ENCODE measurements at places on chromosomes 13 and 19.
A peak's percentile ranks its signal among the peaks of the same experiment; 100 is the strongest.

DNA sequence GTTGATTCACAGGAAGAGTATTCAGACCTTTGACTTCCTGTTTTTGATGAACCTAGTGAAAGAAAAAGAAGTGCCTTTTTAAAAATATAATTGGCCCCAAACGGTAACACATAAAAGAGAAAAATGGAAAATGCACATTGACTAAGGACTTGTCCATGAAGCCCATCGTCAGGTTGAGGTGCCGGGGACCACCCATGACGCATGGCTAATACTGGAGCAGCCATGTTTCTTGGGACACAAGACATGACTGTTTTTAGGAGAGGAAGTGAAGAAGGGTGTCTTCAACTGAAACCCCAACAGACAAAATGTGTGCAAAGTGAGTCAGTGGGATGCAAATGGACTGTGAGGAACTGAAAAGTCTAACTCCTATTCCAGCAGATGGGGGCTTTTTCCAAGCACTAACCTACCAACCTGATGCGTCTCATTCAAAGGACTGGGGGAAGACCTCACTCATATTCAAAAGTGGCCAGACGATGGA, 459.4 kb downstream of the FOXO1 start:
- no peak for DNase-seq

GRCh38 chr13:98691360-98691759, 61.1 kb downstream of the SLC15A1 start:
- no peak for DNase-seq

GRCh38 chr13:50636007-50636704, 207.3 kb downstream of the DLEU7 start:
- no peak for DNase-seq

DNA sequence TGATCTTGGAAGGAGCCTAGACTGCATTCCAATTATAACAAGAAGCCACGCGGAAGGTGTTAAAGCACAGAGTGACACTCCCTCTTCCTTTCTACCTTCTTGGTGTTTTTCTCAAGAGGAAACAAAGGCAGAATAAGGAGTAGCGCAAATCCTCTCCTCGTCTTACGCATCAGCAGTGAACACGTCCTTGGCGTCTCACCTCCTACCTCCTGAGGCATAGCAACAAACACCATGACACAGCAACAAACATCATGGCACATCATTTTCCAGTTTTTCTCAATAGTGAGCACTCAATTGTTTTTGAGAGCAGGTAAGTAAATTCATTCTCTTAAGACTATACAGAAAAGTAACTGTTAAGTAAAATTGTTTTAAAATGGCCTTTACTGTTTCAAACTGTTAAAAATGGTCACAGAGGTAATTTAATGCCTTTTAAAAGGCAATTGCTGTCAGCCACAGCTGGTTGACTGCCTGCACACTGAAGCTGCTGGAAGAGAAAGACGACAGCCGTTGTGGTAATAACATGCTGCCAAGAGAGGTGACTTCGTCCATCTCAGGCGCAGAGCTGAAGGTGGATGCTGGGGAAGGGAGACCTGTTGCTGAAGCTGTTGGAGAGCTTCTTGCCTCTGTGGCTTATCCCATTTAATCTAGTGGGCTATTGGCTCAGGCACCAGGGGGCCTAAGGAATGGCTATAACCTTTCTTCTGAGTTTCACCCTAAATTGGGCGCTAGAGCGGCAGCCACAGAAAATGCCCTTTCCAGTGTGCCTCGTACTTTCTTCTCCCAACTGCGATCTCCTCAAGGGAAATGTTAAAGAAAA, 703.7 kb downstream of the UQCRFS1 start:
- DNase-seq = no peak

DNA sequence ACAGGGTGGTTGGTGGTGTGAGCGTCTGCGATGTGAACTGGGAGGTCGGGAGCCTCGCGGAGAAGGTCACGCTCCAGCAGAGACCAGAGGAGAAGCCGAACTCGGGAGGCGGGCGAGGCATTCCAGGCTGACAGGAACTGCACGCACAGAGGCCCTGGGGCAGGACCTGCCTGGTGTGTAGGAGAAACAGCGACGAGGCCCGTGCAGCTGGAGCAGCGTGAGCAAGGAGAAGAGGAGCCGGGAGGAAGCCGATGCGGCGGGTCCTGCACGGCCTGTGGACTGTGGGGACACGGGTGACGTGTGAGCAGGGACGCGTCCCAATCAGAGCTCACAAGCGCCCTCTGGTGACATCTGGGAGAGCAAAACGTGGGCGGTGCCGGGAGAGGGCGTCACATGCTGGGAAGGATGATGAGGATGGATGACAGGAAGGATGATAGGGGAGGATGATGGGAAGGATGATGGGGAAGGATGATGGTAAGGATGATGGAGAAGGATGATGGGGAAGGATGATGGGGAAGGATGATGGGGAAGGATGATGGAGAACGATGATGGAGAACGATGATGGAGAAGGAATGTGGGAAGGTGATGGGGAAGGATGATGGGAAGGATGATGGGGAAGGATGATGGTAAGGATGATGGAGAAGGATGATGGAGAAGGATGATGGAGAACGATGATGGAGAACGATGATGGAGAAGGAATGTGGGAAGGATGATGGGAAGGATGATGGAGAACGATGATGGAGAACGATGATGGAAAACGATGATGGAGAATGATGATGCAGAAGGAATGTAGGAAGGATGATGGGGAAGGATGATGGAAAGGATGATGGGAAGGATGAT, 16.1 kb upstream of the MADCAM1 start:
- no peak for DNase-seq

GRCh38 chr19:35557539-35558399, 5.7 kb downstream of the ATP4A start:
- peak; percentile 40 for DNase-seq
